ENCODE measurements at places on chromosomes 3 and 15. TPM values are rescaled to one million over a fixed set of nuclear protein-coding genes. Genes with fewer than 3 reads are reported as not detected.

GRCh38 chr15:96328181-96328876 lies 2.2 kb upstream of the NR2F2 start:
- DNase-seq: no peak

Gene RARRES1
- not detected for total RNA-seq

GRCh38 chr3:134810052-134810435 lies 15.0 kb downstream of the EPHB1 start:
- DNase-seq: no peak

GRCh38 chr3:108342837-108343486 lies 46.6 kb downstream of the HHLA2 start:
- DNase-seq: no peak

DNA sequence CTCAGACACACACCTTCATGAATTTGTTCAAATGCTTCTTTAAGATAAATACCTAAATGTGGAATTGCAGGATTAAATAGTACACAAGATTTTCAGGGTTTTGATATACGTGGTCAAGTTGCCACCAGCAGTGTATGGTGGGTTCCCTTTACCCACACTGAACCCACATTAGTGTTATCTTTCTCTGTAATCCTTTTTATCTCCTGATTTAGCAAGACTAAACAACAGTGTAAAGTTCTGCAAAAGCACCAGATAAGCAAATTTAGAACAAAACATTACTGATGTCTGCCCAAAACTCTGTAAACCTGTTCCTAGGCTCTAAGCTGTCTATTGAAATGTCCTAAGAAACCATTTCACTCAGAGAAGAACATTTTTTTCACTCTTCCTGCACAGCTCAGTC lies 352.9 kb downstream of the FHIT start:
- no peak for DNase-seq

Gene GOLGA8M
- total RNA-seq: not detected

- no peak for DNase-seq
Measured at GRCh38 chr3:186004671-186005070, 66.9 kb upstream of the TRA2B start.

DNA sequence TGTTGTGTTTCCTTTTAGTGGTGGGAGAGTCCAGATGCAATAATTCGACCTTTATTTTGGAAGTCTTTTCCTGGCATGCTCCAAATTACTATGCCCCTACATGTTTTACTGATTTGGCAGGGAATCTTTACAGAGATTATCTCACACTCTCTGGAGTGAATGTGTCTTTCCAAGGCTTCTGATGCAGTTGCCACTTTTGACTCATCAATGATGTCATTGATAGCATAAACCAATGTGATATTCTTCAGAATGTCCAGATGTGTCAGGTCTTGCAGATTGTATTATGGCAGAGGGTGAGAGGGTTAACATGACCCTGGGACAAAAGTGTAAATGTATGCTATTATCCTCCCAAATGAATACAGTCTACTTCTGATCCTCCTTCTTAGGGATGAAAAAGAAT lies 9.7 kb downstream of the RTP4 start:
- no peak for DNase-seq

GRCh38 chr3:136250059-136250902 lies at the start of gene PCCB:
PCCB (plus strand) TSS chr3:136250340; CDS start chr3:136250376, 36 bp downstream.
- peak; percentile 82 for DNase-seq

Gene KLHL40
- not detected for total RNA-seq

- no peak for DNase-seq
Measured at GRCh38 chr15:28987337-28987736, 101.6 kb downstream of the APBA2 start.

Gene PRR20G
- total RNA-seq: not detected

- no peak for DNase-seq
Measured at GRCh38 chr3:169170456-169170855, 493.1 kb downstream of the MECOM start.

DNA sequence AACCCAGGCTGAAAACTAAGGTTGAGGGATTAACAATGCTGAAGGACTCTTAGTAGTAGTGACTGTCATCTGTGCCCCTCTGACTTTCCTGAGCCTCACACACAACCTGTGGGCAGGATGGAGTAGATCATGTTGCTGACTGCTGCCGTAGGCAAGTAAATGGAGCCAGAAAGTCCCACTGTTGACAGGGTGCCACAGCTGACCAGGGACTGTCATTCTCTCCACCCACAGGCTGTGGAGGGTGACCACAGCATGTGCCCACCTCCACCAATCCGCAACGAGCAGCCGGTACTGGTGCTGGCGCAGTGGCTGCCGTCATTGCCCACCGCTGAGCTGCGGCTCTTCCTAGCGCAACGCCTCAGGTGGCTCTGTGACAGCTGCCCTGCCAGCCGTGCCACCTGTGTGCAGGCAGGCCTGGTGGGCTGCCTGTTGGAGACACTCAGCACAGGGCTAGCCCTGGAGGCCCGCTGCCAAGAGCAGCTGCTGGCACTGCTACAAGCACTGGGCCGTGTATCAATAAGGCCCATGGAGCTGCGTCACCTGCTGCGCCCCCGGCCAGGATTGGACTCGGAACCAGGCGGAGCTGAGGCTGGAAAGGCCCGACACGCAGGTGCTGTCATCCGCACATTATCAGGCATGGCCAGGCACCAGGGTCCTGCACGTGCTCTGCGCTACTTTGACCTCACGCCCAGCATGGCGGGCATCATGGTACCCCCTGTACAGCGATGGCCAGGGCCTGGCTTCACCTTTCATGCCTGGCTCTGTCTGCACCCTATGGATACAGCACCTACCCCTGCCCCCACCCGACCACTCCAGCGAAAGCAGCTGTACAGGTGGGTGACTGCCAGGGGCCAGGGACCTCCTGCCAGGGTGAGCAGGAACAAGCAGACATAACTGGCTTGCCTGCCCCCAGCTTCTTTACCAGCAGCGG lies 15.6 kb downstream of the NBEAL2 start:
- DNase-seq: no peak

Gene ZMYND10
- 1.3 TPM for total RNA-seq

DNA sequence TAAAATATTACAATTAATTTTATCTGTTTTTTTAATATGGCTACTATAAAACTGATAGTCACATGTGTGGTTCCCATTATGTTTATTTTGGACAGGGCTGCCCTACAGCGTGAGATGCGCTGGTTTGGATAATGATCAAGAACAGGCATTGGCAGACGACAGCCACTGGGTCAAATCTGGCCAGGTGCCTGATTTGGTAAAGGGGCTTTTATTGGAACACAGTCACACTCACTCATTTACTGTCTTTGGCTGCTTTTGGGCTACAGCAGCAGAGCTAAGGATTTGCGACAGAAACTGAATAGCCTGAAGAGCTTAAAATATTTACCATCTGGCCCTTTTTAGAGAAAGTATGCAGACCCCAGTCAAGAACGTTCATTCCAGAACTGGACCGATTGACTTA lies 724.2 kb upstream of the CFAP20DC start:
- no peak for DNase-seq

Gene ATG3
- 80.4 TPM for total RNA-seq

Gene SLC22A13
- total RNA-seq: 0.28 TPM

Gene BFSP2
- not detected for total RNA-seq

GRCh38 chr3:141387516-141387915 lies 19.2 kb downstream of the ZBTB38 start:
- no peak for DNase-seq

- DNase-seq: no peak
Measured at GRCh38 chr15:33908406-33908805, 59.9 kb upstream of the CHRM5 start.

GRCh38 chr3:16423298-16423697 lies 90.2 kb downstream of the RFTN1 start:
- no peak for DNase-seq

Gene ATP13A5
- not detected for total RNA-seq

DNA sequence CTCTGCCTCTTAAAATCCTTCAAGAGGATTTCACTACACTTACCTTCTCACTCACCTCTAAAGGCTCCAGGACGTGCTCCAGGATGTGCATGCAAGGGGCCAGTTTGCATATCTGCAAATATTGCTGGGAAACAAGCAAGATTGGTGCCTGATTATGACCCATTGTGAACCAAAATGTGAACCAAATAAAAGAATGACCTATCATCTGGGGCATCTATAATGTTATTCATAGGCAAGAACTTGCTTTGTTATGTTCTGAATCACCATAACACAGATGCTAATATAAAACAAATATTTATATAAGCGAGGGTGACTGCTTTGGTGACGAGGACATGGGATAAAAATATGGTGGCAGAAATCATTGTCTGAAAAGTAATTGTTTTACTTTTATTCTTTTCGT lies 5.5 kb downstream of the IL12A start:
- no peak for DNase-seq

DNA sequence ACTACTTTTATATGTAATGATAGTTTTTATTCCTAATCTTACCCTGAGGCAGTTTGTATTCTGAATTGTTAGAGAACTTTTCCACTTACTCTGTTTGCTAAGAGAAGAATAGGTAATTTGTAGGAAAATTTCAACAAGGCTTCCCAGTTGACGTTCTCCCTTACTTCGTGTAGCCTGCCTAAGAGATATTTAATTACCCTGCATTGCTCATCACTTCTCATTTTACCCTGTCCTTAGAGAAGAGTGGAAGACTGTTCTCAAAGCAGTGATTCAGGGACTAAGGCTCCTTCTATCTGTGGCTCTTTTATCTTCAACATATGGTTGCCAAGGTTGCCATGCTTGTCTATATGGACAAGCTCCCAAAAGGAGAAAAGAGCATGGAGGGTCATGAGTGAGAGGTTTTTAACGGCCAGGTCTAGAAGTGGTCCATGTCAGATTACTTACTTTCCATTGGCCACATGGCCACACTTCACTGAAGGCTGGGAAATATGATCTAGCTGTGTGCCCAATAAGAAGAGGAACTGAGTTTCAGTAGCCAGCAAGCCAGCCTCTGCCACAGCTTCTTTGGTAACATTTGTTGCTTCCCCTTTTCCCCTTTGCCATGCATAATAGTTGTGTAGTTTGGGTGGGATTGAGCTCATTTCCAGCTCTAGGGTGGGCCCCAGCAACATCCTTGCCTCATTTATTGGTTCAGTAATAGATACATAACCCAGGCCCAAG lies 22.1 kb downstream of the PDE8A start:
- DNase-seq: no peak

DNA sequence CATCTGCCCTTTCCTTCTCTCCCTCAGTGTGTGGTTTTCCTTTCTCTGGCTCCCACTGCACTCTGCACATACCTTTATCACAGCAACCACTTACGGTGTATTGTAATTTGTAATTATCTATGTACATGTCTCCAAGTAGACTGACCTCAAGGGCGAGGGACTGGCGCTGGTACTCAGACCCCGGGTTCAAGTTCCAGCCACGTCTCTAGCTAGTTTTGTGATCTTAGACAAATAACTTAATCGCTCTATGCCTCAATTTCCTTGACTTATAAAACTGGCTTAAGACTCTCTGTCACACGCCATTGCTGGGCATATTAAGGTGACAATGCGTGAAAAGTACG lies 607 bp upstream of the SENP2 start:
- DNase-seq: no peak

GRCh38 chr3:57421336-57421735 lies 122.8 kb downstream of the DNAH12 start:
- no peak for DNase-seq

Gene LRRN1
- total RNA-seq: 0.39 TPM

GRCh38 chr15:56608140-56608778 lies 125.0 kb downstream of the ZNF280D start:
- peak; percentile 3 for DNase-seq

DNA sequence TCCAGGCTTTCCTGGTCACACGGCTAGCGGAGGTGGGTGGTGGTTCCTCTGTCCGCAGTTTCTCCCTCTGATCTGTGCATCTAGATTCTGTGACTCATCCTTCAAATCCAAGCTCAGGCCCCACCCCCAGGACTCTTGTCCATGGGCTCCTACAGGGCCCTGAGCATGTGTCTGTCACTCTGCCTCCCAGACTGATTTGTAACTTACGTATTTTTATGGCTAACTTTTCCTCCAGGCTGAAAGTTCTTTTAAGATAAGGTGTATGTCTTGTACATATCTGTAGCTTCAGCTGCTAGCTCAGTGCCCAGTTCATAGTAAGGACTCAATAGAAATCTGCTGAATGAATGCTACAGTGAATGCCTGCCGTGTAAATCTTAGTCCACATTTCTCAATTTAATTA lies 8.0 kb downstream of the ESYT3 start:
- DNase-seq: no peak

DNA sequence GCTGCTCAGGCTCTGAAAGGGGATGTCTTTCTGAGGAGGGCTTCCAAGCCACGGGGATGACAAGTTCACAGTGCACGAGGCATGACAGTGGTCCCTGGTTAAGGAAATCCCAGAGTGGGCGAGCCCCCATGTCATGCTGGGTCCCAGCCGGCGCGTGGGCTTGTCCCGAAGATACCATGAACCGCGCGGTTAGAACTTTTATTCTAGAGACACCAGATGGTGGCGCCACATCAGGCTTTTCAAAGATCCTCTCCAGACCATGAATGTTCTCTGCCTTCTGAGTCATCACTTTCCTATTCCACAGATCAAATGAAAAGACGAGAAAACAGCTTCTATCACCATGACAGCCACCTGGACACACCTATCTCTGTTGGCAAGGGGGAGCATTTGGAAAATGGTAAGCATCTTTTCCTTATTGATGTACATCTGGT lies 227.8 kb upstream of the LYSMD4 start:
- DNase-seq: no peak

- no peak for DNase-seq
Measured at GRCh38 chr3:106013971-106014370, 145.2 kb upstream of the CBLB start.

DNA sequence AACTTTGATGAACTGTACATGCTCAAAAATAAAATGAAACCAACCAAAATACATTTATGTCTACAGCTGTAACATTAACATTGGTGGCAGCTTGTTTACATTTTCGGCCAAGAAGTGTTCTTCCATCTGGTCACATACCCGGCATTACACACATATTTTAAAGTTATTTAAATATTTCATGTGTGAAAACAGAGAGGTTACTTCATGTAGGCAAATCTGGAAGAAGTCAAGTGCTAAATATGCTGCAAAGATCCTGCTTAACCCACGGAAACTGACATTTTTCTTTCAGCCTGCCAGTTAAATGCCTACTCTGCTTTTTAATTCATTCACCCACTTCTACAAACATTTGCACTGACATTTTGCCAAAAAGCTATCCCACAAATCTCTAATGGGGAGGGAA lies 69.7 kb downstream of the MB21D2 start:
- DNase-seq: no peak

DNA sequence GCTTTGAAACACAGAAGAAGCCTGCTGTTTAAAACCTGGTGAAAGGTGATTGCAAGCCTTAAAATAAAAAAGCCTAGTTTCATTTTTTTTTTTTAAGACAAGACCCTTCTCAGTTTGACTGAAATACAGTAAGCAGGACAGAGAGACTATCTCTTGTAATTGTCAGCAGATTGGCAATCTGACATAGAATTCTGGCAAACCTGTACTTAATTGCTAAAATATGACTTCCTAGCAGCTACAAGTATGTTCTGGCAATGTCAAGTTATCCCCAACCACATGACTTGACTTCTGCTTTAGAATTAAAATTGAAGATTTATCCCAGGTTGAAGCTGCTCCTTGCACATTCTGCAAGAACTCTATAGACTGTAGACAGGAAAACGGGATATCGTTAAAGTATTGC lies 232.8 kb upstream of the NR2F2 start:
- no peak for DNase-seq
